ENCODE measurements at places on chromosomes 2 and 18.

DNA sequence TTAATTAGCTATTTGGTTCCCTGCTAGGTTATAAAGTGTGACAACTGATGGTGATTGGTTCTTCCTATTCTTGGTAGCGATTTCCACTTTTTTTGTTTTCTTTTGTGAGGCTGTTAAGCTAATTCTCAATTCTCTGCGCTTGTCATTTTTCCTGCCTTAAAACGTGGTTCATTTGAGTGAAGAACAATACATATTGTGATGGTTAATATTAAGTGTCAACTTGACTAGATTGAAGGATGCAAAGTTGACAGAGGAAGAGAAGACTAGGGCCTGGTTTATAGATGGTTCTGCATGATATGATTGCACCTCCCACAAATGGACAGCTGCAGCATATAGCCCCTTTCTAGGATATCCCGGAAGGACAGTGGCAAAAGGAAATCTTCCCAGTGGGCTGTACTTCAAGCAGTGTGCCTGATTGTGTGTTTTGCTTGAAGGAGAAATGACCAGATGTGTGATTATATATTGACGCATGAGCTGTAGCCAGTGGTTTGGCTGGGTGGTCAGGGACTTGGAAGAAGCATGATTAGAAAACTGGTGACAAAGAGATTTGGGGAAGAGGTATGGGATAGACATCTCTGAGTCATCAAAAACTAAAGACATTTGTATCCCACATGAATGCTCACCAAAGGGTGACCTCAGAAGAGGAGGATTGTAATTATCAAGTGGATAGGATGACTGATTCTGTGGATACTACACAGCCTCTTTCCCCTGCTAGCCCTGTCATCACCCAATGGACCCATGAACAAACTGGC lies 39.4 kb upstream of the ZNF804A start:
- DNase-seq: no peak

DNA sequence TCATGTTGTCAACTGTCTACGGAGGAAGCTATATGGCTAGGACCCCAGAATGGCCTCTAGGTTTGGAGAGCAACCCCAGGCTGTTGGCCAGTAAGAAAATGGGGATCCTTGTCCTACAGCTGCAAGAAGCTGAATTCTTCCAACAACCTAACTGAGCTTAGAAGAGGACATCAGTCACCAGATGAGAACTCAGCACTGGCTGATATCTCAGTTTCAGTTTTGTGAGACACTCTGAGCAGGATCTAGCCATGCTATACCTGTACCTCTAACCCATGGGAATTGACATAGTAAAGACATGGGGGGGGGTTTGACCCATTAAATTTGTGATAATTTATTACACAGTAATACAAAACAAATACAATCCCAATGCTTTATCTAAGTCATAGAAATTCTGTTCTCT lies 312.5 kb downstream of the ERBB4 start:
- no peak for DNase-seq

- no peak for DNase-seq
These were observed 424.6 kb downstream of the TGIF1 start for GRCh38 chr18:3874581-3874980.

DNA sequence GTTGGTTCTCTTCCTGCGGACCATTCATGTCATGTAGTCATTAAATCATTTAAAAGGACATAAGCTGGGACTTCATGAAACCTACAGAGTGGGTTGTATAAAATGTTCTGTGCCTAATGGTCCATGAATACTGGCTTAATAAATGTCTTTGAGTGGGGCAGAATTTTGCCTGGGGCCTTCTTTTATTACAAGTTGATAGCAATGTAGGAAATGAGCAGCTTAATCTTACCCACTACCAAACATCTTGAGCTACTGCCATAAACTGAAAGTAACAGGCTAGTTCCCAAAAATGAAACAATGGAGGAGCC lies 130.9 kb downstream of the TMEM17 start:
- no peak for DNase-seq

GRCh38 chr18:5772306-5773105 lies 122.8 kb downstream of the TMEM200C start:
- peak; percentile 7 for DNase-seq

GRCh38 chr2:128180031-128180430 lies 89.0 kb downstream of the UGGT1 start:
- peak; percentile 28 for DNase-seq

DNA sequence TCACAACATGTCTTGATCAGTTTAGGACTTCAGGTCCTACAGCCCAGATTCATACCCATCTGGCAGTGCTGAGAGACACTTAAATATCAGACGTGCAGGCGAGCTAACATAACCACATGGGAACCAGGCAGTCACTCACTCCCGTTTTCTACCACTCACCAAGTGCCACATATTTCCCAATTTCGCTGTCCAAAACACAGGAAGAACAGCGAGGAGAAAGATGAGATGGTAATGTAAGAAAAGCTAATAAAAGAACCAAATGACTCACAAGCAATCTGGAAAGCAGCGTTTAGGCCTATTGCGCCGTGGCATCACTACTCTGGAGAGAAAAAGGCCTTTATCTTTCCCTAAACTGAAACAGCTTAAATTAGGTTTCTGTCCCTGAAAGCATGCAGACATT lies 647.8 kb upstream of the SLC39A10 start:
- DNase-seq: peak; percentile 73

DNA sequence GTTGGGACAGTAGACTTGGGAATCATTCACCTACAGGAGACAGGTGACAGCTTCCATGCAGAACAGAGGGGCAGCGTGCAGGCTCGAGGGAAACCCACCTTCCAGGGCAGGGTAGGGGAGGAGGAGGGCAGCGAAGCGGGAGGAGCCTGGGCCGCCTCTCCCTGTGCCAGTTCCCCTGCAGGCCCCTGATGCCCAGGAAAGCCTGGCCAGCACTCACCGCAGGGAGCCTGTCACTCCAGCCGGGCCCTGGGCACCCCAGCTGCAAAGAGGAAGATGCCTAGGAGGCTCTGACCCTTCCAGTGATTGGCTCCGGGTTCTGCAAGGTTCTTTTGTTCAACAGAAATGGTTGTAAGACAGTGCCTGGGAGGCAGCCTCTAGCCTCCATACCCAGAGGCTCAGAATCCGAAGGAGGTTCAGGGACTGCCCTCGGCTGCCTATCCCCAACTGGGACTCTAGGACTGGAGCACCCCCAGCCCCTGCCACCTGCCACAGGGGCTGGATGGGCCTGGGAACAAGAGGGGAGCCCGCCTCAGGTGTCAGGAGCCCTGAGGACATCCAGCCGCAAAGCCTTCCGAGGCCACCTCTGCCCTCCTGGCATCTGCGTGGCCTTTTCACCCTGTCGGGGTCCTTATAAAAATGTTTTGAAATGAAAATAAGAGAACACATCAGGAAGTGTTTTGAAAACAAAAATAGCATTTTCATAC lies 103.2 kb downstream of the PTGR3 start:
- DNase-seq: no peak

GRCh38 chr2:216849987-216850386 lies 9.9 kb downstream of the TNP1 start:
- no peak for DNase-seq

GRCh38 chr2:29495536-29496060 lies 380.4 kb downstream of the CLIP4 start:
- no peak for DNase-seq

GRCh38 chr2:47301277-47301618 lies 101.7 kb upstream of the MSH2 start:
- no peak for DNase-seq

DNA sequence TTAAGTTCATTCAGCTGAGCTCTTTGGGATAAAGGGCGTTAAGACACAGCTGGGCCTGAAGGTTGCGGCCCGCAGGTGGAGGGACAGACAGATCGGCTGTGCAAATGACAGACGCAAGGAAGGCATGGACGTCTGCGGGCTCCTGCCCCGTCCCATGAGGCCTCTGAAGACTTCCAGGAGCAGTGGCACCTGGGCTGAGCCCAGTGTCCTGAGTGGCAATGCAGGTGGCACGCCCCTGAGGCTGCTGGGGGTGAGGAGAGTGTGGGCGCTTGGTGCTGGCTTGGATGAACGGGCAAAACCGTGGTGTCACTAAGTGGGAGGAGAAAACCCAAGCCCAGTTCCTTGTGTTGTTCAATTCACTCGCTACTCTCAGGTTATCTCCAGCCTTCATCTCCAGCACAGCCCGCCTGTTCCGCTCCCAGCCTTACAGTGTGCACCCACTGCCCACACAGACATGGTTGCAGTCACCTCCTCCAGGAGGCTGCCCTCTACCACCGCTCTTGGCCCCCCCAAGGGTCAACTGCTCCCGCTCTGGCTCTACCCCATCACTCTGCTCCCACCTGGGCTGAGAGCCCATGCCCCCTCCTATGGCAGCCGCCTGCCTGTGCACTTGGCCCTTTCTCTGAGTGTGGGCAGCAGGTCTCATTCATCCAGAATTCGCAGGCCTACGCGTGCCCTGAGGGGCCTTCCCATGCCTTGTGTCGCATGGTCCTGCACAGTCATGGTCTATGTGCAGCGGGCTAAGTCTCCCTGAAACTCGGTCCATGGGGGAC lies 50.3 kb downstream of the PTGR3 start:
- no peak for DNase-seq

- no peak for DNase-seq
These were observed 237.5 kb downstream of the LDLRAD4 start for GRCh38 chr18:13455960-13456481.

DNA sequence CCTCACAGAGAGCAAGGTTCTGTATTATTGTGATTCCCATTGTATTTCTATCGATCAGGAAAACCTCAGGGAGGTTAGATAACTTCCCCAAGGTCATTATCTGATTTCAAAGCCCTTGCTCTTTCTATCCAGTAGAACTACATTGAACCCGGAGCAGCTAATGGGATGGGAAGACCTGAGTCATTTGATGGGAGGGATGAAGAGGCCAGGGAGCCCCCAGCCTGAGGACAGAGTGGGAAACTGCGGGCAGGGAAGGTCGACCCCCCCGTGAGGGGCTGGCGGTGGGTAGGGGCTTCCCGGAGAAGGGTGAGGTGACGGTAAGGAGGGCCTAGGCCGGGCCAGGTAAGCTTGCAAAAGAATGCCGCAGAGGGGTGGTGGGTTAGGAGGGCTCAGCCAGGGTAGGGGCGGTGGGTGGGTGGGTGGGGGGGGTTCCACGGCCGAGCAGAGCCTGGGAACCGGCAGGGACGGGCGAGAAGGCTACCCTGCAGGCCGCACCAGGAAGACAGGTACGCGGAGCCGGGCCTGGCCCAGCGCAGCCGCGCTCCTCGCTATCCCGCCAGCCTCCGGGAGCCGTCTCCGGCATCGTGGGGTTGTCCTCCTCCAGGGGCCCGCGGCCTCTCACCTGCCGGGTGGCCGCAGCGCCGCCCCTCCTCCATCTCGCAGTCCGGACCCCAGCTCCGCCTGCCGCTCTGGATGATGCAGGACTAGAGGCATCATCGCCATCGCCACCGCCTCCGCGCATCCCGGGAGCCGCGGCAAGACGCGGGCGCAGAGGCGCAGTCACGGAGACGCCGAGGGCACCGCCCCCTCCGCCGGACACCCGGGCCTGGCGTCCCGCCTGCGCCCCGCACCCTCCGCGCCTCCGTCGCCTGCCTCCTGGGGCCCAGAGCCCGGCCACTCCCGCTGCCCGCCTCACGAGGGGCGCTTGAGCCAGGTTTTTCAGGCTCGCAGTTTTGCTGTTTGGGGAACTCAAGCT lies at the start of gene GPR75:
TSS of gene GPR75 (minus strand) at position 762 of the 976 bp plus-strand sequence. CDS start 5,211 bp downstream, outside the sequence.
- no peak for DNase-seq

DNA sequence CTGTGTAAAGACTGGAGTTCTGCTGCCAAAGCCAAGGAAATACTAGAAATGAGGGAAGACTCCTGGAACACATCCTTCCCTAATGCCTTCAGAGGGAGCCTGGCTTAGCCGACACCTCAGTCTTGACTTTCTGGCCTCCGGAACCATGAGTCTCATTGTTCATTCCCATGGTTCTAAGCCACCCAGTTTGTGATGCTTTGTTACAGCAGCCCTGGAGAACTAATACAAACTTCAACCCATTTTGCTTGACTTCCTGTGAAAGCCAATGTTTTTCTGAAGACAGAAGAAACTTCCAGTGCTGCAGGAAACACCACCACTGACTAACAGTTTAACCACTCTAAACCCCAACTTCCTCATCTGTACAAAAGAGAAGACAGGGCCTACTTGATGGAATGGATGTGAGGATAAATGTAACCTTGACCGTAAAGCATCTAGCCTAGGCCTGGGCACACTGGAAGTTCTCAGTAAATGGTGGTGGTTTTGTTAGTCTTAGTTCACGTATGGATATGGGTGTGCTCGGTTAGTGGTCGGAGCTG lies 85.9 kb upstream of the RFX8 start:
- no peak for DNase-seq

- DNase-seq: no peak
These were observed 166.5 kb downstream of the PTPRM start for GRCh38 chr18:7733642-7734041.

All from fibroblast of skin of back (primary cell).